Activated T-helper 1 cell treated with anti-CD3 and anti-CD28 coated beads, Interleukin-2, amount 50 U/mL, for 16 hours (primary cell): ENCODE measurements at places on chromosomes 12 and 14.

DNA sequence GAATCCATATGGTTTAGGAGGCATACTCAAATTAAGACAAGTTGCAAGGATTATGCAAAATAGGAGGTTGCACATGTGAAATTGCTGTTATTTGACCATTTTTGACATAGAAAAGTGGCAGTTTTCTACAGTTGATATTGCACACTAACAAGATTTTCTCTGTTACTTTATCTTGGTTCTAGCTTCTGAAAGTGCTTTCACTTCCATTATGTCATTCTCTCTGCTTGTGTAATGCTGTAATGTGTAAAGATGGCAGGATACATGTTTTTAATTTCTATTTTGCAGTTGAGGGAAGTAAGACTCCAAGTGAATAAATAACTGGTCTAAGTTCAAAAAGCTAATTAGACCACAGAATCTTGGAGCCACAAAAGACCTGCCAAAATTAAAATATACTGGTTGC lies 60.6 kb downstream of the MYRFL start:
- no peak for DNase-seq

DNA sequence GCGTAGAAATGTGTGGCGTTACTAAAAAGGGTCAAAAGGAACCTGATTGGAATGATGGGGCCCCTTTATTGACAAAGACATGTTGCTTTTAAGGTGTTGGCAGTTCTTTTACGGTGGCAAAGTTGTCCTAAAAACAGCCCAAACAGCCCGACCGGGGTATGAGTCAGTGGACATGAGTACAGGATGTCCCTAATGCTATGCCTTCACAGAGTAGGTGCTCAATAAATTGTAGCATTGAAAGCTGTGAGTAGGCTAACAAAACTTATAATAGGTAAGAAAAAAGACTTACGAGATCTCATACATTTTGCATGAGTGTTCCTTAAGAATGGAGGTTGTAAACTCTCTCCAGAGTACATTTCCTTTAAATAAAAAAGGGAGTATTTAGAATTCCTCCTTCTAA lies 2.6 kb downstream of the ELK3 start:
- no peak for DNase-seq

GRCh38 chr12:67433385-67434175 lies 164.4 kb downstream of the CAND1 start:
- no peak for DNase-seq

DNA sequence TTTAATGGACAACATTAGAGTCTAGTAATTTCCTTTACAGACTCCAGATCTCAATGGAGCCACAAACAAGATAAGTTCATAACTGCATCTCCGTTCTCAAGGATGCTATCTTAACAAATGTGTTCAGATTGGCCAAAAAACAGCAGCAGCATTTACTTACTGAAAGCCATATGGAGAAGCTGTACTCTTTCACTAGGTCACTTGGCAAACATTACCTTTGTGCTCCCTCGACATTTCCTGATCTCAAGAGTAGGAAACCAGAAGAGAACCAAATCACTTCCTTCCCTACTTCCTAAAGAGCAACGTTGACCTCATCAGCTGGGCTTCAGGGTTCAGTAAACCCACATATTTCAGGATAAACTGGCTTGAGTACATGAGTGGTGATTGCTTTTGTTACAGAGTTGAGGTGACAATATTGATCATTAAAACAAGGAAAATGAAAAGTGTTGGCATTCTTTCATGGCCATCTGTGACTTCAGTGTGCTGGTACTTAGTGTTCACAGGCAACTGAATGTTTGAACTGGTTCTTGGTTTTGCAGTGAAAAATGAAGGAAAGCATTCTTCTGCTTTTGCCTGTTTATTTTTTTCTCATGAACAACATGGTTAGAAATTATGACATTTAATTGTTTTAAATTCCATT lies 449.6 kb downstream of the TMEM117 start:
- no peak for DNase-seq

DNA sequence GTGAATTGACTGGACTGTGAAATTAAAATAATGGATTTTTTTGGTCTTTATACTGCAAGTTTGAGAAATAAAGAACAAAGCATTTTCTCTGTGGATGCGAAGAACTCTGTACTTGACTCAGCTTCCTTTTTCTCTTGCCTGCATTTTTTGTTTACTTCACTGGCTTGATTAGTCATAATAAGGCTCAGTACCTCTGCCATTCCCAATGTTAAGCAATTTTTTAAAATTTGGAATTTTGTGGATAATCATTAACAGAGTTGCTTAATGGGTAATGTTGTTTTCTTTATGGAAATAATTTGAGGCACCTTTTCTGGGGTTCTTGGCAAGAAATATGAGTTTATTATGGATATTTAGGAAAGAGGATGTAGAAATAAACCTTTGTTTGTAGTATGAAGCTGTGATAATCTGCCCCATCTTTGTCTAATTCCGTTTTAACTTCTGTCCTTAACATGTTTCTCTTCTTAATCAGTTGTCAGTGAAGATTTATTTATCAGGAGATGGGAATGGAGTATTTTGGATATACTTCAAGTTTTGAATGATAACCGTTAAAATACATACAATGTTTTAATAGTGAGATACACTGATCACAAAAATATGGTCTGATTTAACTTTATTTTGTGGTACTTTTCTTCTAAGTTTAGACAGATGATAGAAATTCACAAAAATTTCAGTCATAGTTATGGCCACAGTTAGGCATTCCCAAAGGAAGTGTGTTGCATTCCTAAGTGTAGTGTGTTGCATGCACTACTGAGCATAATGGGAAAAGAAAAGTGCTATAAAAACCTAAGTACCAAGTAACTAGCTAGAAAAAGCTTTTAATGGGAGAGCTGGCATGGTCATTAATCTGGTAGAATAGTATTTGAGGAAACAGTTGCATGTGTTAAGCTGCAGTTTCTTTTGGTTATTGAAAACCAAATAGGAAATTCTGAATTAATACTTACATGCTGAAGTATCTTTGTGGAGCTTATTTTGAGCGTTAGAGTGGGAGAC lies 27.7 kb downstream of the WNK1 start:
- DNase-seq = no peak

GRCh38 chr14:65303899-65304222 lies 108.7 kb upstream of the FUT8 start:
- DNase-seq = no peak

GRCh38 chr14:55146425-55146824 lies 17.4 kb downstream of the LGALS3 start:
- DNase-seq = no peak

DNA sequence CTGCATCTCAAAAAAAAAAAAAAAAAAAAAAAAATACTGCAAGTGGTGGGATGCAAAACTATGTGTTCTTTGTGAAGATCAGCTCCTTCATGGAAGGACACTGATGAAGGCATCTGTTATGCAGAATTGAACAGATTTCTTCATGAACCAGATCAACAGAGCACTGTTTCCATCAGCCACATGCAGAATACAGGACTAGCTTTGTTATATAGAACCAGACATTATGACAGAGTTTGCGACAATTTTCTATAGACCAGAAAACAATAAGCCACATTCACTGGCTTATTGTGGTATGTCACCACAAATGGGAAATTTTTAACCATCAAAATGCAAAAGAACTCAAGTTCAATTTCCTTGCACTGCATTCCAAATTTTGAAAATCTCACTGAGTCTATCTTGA lies 34.7 kb downstream of the CIT start:
- no peak for DNase-seq

DNA sequence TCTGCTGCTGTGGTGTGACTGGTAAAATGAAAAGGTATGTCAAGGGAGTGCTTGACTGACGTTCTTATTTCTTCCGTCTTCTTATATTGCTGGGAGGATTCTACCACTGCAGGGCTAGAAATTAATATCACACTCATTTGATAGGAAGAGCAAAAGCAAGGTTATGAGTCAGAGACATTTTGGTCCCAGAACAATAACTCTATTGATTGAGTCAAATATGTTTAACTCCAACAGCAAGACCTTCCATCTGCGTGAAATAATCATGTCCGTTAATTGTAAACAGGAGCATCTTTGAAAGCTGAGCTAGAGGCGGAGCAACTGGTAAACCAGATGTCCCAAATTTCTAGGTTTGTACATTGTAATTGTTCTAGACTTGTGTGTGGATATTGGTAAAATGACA lies 1293.6 kb downstream of the AACS start:
- no peak for DNase-seq

DNA sequence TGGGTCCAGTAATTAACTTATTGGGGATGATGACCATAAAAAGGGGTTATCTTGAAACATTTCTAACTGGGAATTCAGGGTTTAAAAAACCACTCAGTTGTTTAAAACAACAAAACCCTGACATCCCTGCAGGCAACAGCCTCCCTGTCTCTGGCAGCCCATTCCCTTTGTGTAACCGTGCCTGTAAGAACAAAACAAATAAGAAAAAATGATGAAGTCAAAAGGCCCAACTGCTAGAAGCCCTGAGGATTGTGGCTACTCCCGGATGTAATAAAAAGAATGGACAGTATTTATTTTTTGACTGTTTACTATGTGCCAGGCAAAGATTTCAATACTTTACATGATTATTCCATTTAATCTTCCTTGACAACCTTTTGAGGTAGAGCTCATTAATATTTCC lies 75.3 kb downstream of the TMCC3 start:
- DNase-seq = no peak

DNA sequence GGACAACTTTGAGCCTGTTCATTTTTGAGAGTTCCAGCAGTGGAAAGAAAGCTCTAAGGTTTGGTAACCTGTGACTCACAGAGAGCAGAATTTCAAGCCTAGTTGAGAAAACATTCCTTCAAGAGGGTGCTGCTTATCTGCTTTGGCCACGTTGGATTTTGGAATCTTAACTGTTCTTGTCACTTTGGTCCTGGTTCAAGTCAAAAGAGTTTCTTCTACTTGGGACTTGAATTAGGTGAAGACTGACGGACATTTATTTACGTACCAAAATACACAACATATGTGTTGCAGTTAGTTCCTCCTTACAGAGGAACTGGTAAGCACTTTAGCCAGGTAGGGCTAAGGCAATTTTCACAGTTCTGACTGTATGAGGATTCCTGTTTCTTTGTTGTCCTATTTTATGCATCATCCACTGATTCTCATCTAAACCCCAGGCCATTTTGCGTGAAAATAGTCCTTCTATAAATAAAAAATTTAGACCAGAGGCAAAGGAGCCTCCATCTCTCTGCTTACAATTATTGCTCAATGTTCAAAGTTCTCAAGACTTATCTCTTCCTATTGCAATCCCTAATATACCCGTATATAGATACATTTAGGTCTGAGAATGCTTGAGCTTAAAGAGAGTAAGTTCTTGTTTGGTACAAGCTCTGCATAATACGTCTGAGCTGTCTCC lies 580.9 kb downstream of the DIO2 start:
- DNase-seq = no peak

- DNase-seq = no peak
Observed at GRCh38 chr12:94116191-94116590, 32.2 kb upstream of the PLXNC1 start.

- DNase-seq = no peak
Observed at GRCh38 chr12:121797937-121798786, 4.7 kb upstream of the RHOF start.

- no peak for DNase-seq
Observed at GRCh38 chr12:120940799-120941198, 36.6 kb upstream of the SPPL3 start.

GRCh38 chr12:12817616-12818015 lies 4.5 kb downstream of the DDX47 start:
- DNase-seq = no peak

DNA sequence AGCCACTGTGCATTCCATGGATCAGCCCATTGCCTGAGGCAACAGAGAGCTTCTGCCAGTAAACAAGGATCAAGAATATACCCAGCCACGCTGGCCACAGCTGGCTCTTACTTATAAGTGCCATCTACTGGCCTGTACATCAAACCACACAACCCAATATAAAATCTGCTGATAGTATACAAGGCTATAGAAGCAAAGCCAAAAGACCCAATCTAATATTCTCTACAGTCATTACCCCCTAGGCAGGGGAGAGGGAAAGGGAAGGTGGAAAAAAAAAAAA lies 4.4 kb upstream of the FAM186B start:
- no peak for DNase-seq

DNA sequence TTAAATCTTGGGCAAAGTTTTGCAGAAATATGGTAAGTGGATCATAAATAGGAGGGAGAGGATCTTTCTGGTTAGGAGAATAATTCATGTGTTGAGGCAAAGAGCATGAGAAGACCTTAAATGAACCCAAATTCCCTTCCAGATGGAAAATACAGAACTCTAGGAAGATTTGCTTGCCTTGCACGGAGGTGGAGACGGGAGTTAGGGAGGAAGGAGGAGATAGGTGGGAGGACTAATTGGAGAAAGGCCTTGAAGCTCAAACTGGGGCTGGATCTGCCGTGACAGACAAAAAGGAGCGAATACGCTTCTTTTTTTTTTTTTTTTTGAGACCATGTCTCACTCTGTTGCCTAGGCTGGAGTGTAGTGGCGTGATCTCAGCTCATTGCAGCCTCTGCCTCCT lies 5.9 kb downstream of the GPRC5A start:
- DNase-seq = no peak

DNA sequence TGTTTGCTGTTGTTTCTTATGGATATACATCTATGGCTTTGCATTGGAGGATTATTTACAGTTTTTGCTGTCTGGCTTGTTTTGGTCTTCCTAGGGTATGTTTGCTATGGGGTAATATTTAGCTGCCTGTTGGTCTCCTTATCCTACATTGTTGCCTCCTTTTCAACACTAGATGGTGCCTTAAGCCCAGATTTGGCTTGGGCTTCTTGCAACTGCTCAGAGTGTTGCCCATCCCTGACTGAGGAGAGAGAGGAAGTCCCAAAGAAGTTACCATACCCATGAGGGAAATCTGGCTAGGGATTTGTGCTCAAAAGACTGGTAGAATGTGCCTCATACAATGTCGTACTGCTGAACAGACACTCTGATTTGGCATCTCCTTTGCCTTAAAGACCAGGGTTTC lies 94.6 kb upstream of the MUCL1 start:
- no peak for DNase-seq

- no peak for DNase-seq
Observed at GRCh38 chr14:85533023-85533860, 3.3 kb downstream of the FLRT2 start.

DNA sequence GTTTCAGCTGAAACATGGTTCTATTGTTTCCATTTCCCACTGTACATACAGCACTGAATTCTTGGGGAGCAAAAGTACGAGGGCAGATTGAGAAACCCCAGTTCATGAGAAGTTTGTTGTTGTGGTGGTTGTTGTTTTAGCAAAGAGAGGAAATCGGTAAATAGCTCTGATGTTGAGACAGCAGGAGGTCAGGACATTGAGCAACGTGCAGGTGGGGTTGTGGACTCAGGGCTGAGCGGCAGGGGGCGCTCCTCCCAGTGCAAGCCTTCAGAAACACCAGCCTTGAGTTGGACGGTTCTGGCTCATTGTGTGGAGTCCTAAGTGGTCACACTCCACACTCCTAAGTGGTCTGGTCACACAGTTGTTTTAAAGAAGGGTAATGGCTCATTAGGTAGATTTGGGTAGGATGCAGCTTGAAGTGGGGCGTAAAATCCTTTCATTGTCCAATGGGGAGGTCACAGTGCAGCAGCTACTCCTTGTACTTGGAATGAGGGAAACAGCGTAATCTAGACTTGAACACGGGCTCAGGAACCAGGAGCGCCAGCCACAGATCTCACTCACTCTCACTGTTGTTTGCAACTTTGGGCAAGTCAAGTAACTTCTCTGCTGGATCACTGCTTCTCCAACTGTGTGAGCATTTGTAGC lies 14.5 kb upstream of the PWP1 start:
- no peak for DNase-seq

- no peak for DNase-seq
Observed at GRCh38 chr12:110421159-110421661, 17.7 kb upstream of the ANAPC7 start.

GRCh38 chr14:85187521-85187920 lies 342.4 kb upstream of the FLRT2 start:
- DNase-seq = no peak

- DNase-seq = no peak
Observed at GRCh38 chr12:46136249-46136648, 132.6 kb downstream of the SLC38A1 start.
